ENCODE measurements at places on chromosomes 12 and 14. TPM values are rescaled to one million over a fixed set of nuclear protein-coding genes. Genes with fewer than 3 reads are reported as not detected.
A peak's percentile ranks its signal among the peaks of the same experiment; 100 is the strongest.

DNA sequence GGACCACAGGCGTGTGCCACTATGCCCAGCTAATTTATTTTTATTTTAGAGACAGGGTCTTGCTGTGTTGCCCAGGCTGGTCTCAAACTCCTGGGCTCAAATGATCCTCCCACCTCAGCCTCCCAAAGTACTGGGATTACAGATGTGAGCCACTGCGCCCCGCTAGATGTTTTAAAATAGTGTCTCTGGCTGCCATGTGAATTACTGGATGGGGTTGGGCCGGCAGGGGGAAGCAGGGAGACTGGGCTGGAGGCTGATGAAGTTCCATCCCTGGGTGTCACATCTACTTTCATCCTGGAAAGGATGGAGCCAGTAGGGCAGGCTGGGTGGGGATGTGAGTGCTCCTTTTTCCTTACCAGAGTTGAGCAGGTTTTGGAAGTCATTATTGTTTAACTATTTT is 46.1 kb downstream of the DNAH10 start:
- DNase-seq, result no peak

DNA sequence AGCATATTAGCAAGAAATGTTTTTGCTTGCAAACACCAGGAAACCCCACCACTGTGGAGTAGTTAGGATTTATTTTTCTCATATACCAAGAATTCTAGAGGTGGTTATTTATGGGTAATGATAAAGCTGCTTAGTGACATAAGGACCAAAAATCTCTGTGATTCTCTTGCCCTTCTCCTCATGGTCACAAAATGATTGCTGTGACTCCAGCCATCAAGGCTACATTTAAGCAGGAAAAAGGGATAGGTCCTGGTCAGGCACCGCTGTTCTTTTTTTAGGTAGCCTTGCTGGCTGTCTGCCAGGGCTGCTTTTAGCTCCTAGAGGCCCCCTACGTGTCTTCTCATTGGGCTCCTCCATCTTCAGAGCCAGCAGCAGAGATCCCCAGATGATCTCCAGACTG is 104.2 kb downstream of the AACS start:
- no peak for DNase-seq

- DNase-seq, result peak; percentile 87
Observed at GRCh38 chr12:52043386-52044212, 7.6 kb upstream of the NR4A1 start.

DNA sequence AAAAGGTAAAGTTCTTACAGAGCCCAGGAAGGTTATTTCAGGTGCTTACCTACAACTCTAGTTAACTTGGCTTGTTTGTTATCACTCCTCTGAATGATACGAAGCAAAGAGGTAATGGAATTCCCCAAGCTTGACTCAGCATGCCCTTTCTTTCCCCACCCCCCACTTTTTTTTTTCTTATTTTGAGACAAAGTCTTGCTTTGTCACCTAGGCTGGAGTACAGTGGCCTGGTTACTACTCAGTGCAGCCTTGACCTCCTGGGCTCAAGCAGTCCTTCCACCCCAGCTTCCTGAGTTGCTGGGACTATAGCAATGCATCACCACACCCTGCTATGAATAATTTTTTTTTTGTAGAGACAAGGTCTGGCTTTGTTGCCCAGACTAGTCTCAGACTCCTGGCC is 17.1 kb upstream of the YBX3 start:
- DNase-seq, result no peak

DNA sequence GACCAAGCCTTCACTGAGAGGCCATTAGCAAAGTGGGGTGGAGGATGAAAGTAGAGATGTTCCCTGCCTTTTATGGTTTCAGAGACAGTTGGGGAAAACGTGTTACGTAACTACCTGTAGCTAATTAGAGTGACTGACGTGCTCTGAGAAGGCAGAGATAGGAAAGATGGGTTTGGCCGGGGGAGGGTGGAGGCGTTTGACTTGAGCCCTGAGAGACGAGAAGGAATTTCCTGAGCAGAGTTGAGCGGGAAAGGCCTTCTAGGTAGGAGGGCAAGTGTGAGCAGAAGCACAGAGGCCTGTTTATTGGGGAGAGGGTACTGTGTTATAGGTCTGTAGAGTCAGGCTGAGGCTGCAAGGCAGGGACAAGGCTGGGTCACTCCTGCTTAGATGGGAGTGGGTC is 8.6 kb downstream of the TUNAR start:
- DNase-seq, result no peak

DNA sequence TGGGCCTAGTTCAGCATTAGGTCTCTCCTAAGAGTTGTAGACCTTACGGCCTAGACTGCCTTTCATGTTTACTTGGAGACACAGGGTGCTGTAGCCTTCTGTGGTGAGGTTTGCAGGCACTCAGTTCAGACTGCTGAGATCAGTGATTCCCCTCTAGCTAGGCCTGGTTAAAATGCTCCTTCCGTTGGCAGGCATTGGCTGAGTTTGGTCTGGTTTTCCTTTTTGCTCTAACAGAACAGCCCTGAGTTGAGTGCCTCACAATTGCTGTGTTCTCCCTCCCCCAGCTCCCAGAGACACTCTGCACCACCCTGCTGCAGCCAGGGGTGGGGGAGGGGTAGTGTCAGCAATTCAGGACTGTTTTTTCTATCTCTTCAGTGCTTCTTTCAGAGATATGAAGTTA is 178.9 kb upstream of the DYRK2 start:
- no peak for DNase-seq

GRCh38 chr14:68843471-68844209 is 50.8 kb upstream of the ZFP36L1 start:
- DNase-seq, result peak; percentile 75

Gene PRPH
- 1.4 TPM for total RNA-seq

DNA sequence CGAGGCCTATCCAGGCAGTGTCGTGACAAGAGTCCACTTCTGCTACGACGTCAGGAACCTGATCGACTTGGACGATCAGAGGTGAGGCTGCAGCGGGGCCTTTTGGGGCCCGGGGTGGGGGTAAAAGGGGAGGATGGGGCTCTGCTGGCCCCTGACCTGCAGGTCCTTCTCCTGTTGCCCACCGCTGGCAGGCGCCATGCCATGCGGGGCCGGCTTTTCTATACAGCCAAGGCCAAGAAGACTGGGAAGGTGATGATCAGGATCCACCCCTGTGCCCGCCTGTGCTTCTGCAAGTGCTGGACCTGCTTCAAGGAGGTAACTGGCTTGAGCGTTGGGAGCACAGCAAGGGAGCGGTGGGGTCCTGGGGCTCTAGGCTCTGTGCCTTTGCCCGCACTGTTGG is 31.6 kb downstream of the NGB start:
- DNase-seq, result no peak

Gene FAM181A
- total RNA-seq, result not detected

GRCh38 chr14:95876761-95877538 is at the start of gene TUNAR:
TSS of gene TUNAR (plus strand) at chr14:95876832.
- no peak for DNase-seq

- no peak for DNase-seq
Observed at GRCh38 chr12:46847001-46847400, 21.2 kb upstream of the SLC38A4 start.

Gene KRT74
- total RNA-seq, result 14.6 TPM

Gene RFX4
- total RNA-seq, result not detected

DNA sequence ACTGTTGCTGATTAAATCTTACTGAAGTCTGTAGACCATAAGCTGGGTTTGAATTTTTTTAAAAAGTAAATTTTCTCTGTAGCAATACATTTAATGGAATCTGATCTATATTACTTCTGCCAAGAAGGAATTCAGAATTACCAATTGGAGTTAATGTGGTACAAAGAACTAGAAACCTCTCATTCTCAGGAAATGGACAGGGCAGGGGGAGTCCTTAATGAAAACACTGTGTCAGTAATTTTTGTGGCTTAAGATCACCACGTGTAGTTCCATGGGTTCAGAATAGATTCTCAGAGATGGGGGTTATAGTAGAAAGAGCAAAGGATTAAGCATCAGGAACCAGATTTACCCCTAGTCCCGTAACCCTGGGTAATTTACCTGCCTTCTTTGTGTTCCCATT is 30.3 kb downstream of the FBXL14 start:
- no peak for DNase-seq

All from lower leg skin (tissue), 4 donors.